ENCODE measurements at places on chromosomes 5 and 9.
A peak's percentile ranks its signal among the peaks of the same experiment; 100 is the strongest.

- no peak for DNase-seq
These were observed 27.3 kb downstream of the CNTFR start for GRCh38 chr9:34562135-34562745.

DNA sequence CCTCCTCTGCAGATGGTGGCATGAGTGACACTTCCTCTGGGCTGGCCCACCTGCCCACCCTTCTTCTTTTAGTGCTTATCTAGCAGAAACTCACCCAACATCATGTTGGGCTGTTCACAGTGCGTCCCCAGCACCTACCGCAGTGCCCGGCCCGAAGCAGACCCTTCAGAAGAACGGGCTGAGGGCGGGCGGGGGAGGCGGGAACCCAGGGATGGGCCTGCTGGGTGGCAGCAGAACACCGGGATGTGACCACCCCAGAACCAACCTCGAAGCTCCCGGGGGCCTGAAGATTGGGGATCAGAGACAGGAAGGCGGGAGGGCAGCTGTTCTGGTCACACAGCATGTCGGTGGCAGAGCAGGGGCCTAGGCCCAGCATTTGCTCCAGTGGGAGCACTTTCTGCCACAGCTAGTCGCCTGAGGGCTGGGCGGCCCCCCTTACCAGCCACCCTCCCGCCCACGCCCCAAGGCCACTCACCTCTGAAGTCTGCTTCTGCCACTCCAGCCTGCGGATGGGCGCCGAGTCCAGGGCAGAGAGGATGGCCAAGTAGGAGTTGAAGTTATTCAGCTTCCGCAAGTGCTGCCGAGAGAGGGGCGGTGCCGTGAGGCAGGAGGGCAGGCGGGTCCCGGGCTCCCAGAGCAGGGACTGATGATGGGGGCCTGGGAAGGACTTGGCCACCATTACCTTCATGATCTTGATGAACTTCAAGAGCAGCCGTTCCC lies 38.7 kb downstream of the PRRT1B start:
- no peak for DNase-seq

DNA sequence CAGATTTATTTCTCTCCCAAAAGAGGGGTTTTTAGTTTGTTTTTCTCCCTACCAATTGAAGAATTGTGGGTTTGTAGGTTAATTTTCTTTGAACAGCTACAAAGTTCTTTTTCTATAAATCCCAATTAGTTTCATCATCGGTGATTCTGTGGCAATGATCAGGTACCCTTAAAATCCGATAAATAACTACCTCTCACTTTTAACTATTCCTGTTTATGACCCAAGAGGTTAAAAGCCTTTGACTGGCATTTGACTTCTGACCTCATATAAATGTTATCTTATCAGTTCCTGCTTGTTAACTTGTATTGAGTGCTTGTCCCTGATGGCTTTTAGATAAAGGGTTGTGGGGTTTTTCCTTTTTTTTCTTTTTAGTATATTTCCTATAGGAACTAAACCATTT lies 124.4 kb upstream of the TMEM161B start:
- no peak for DNase-seq

DNA sequence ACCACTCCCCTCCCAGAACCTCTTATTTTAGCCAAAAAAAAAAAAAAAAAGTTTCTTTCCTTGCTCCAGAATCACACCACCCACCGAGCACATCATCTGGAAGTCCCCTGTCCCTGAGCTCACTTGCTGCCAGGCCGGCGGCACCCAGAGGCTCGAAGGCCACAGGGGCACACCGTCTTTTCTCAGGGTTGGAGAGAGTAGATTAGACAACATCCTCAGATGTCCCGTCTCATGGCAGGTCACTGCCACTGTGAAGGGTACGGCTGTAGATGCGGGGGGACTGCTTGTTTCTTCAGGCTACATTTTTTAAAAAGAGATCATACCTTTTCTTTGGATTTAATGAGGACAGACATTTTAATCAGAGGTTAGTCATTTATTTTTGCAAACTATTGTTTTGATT lies 109.0 kb downstream of the MVB12B start:
- no peak for DNase-seq

- no peak for DNase-seq
These were observed 13.5 kb downstream of the TXNDC15 start for GRCh38 chr5:134887593-134888159.

DNA sequence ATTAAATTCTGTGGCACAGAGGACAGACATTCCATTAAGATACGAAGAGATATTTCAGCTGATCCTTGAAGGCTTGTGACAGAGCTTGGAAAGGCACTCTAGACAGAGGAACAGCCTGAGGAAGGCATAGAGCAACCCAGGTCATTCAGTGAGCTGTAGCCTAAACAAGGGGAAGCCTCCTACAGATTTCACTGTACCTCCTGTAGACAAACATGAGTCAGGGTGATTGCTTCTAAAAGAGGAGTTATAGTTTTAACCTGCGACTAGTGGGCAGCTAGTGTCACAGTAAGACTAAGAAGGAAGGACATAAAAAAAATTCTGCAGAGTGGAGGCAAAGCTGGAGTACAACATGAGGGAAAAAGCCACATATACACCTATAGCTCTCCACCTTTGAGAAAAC lies 43.5 kb upstream of the ANKDD1B start:
- no peak for DNase-seq

GRCh38 chr5:60493372-60493771 lies 206.6 kb downstream of the DEPDC1B start:
- no peak for DNase-seq

DNA sequence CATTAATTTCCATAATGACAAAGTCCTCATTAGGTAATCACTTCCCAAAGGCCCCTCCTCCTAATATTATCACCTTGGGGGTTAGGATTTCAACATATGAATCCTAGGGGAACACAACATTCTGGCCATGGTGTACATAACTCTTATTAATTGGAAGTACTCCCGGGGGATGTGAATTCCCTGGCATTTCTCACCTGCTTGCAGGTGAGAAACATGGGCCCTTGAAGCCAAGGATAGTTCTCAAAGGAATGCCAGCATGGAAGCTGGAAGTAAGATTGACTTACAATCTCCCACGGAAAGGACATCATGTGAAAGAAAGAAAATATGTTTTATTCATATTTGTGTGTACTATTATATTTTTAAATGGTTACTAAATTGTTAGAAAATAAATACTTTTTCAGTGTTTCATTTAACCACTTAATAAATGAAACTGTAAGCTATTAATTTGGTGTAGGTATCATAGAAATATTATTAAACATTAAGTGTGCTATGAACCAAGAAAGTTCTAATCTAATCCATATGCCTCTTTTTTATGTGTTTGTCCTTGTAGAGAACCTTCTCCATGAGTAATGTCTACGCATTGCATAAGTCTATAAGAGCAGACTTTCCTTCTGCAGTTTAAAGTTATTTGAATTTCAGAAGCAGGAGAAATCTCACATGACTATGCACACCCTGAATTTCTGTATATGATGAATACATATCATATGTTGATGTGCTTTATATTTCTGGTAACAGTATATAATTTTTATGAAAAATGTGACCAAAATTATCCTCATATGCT lies 59.4 kb downstream of the ANXA1 start:
- DNase-seq: no peak

- DNase-seq: no peak
These were observed 117.2 kb upstream of the PITX1 start for GRCh38 chr5:135151256-135151655.

DNA sequence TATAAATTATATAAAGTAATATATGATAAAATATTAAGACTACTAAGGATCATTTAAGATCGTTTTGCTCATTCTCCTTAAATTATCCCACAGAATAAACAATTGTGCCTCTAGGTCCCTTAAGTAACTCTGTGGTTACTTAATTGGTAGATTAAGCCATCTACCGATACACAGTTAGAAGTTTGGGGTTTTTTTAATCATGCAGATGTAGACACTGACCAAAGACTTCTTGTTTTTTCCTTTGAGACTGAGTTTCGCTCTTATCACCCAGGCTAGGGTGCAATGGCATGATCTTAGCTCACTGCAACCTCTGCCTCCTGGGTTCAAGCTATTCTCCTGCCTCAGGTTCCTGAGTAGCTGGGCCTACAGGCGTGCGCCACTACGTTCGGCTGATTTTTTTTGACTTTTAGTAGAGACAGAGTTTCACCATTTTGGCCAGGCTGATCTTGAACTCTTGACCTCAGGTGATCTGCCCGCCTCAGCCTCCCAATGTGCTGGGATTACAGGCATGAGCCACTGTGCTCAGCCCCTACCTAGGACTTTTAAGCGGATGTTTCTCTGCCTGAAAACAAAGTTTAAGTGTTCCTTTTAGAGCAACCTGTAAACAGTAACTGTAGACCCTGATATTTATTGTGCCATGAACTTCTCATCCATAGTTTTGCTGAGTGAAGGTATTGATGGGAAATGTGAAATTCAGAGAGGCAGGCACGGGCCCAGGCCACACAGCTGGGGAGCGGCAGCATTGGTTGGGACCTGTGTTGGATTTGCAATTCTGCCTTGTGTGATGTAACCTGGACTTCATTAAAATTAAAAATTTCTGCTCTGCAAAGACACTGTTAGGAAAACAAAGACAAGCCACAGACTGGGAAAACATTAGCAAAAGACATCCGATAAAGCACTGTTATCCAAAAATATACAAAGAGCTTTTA lies 11.6 kb downstream of the CEL start:
- DNase-seq: no peak

DNA sequence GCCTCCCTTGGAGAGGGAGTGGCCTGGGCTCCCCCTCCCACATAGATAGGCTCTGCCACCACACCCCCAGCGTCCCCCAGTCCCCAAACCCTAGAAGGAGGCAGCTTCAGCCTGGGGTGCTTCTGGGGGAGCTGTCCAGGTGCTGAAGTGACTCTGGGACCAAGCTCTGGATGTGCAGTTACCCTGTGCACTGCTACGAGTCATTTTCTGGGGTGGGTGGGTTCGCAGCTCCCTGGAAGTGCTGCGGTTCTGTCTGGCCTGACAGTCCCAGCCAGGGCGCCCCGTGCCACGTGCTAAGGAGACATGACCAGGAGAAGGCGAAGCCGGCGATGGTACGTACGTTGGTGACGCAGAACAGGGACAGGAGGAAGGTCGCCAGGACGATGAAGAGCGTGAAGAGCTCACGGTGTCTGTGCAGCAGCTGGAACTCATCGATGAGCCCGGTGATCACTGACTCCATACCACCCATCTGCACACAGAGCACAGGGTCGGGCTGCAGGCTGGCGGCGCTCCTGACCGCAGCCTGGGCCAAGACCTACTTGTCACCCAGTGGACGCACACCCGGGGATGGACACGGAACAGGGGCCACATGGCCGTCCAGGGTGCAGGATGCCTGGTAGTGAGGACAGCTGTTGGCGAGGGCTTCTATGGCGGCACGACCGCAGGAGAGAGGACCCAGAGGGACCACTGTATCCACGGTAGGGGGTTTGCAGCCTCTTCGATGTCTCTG lies 35.7 kb downstream of the SLC6A3 start:
- DNase-seq: no peak

DNA sequence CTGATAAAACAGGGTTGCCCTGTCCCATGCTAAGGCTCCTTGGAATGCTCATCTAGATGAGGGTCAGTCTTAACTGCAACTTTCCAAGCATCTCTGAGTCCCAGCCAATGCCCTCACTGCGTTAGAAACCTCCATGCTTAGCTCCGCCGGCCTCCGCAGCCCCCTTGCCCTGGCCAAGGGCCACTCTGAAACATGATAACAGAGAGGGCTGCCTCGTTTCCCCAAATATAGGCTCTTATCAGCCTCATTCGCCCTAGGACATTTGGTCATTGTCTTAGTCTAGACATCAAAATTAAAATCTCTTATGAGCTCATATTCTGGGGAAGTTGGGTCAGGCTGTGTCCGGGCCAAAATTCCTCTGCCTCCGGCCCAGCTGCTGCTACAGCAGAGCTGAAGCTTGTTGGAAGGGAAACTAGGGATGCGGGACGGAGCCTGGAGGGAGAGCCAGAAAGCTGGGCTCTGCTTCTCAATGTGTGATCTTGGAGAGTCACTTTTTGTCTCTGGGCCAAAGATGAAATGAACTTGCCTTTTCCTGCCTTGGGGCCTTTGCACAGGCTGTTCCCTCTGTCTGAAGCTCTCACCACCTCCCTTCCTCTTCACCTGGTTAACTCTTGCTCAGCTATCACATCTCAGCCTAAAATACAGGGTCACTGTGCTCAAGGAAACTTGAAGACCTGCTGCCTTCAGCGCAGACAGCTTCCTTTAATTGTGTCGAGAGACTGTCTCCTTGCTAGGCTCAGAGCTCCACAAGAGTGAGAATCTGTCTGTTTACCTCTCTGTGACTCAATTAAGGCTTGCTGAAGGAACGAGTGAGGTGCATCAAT lies 191.3 kb downstream of the RGS3 start:
- DNase-seq: no peak

DNA sequence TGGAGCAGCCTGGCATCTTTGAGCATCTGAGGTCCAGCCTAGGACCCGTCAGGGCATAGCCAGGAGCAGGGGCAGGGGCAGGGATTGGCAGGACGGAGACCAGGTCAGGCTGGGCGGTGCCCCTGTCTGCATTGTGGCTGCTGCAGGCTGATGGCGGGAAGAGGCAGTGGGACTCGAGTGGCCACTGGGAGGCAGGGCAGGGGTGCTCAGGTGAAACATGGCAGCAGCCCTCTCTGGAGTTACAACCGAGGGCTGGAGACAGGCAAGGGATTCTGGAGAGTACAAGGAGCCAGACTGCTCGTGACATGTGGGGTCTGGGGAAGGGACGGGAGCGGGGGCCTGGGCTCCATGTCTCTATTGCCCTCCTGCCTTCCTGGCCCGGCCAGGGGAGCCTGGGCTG lies 97.4 kb upstream of the RAPGEF1 start:
- DNase-seq: no peak

DNA sequence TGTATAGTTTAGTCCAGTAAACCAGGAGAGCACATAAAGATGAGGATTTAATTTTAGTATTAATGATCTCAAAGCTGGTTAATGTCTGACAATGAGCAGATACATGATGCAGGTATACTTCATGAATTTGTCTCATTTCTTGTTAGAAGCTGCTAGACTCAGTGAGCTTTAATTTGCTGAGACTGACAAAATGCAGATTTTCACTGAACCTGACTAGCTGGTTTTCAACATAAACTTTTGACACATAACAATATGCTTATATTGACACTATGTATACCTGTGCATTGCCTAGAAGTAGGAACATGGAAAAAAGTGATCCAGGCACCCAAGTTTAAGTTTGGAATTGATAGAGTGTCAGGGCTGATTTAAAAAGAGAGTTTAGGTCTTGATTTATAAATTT lies 10.8 kb downstream of the UBLCP1 start:
- DNase-seq: no peak

GRCh38 chr9:132769906-132770769 lies 99.9 kb downstream of the GTF3C4 start:
- DNase-seq: peak; percentile 33

DNA sequence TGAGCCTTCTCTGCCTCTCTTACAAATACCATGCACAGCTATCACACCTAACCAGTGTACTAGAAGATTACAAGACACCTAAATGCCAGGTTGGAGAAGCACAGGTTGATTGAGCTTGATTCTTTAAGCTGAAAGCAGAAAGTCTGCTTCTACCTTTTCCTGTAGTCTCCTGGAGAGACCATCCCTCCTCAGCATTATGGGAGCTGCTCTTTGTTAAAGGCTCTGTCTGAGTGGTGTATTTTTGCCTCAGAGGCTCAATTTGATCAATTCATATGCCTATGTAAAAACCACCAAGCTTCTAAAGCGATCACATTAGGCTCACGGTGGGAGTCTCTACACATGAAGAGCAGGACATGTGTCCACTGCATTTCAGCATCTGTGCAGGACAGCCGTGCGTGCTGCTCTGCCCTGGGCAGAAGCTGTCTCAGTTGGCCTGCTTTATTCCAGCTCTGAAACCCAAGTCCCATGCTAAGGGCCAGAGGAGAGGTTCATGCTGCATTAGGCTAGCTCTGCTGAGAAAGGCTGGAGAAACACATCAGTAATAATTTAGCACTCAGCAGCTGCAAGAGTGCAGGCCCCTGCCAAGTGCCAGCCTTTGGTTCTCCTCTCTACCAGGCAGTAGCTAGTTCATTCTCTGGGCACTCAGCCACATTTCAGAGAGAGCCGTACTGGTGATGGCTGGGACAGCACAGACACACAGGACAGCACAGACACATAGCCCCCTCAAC lies 41.7 kb downstream of the TMEM167A start:
- no peak for DNase-seq
